OCI-LY7 (cell line): ENCODE measurements at places on chromosomes 5 and 9. TPM values are rescaled to one million over a fixed set of nuclear protein-coding genes. Genes with fewer than 3 reads are reported as not detected.

DNA sequence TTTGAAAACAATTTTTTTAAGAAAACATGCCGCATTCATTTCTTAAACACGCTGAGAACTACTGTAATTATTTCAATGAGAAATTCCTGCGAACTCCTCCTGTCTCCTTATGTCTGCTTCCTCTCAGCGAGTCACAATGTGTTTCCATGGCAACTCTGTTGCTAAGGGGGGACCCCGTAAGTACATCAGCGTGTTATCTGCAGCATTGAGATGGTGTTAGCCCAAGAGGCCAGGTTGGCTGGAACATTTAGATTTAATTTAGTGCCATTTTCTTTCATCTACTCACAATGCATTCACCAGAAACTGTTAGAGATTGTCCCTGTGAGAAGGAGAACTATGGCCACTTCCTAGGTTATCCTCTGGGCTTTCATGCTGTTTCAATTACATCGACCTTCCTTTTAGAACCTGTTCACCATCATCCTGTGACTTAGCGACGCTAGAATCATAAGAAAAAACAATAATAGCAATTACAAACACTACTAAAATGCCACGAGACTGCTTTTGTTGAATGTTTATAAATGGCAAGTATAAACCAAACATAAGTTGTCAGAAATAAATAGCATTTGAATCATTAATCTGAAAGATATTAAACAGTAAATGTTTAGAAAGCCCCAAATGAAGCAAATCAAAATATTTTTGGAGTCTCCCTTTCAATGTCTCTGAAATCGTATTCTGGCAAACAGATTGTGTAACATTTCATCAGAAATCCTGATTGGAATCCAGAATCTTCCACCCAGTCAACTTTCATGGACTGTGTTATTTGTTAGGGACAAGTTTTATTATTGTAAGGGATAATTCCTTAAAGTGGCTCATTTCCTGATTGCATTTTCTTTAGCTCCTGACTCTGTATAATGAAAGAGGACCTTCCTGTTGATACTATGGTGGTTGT is 39.7 kb upstream of the SHC3 start:
- DNase-seq, result no peak

- DNase-seq, result no peak
Measured at GRCh38 chr5:36442796-36443195, 141.1 kb upstream of the RANBP3L start.

GRCh38 chr5:179176571-179177230 is 116.5 kb downstream of the ZNF354C start:
- no peak for DNase-seq

GRCh38 chr9:27467486-27467885 is 56.6 kb upstream of the IFNK start:
- DNase-seq, result no peak

DNA sequence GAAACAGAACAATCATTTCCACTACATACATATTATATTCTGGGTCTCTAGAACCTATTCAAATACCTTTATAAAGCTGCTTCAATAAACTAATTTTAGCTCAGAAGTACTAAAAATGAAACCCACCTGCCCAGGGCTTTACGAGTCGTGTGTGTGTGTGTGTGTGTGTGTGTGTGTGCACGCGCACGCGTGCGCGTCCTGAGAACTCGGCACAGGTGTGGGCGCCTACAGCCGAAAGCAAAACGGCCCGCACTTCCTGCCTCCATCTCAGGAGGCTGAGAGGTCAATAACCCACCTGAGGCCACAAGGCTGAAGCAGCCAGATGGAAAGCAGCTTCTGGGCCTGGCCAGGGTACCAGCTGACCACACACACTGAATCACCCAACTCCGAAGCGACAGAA is 3.0 kb downstream of the CLPTM1L start:
- DNase-seq, result peak; percentile 91

DNA sequence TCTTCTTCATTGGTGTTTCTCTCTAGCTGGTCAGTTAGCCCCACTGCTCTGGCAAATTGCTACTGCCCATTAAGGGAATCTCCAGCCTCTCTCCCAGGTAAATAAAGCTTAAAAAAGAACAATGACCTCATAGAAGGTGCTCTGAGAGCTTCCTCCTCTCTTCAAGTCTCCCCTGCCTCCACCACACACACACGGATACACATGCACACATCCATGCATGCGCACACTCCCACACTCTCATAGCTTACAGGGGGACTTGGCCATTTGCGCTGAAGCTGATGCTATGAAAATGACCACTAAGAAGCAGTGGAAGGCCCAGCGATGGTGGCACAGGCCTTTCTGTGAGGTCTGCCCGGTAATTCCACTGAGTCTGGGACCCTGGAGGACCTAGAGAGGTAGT is 250.9 kb downstream of the AOPEP start:
- no peak for DNase-seq

GRCh38 chr9:116685166-116685565 is 1.9 kb upstream of the TRIM32 start:
- DNase-seq, result no peak

GRCh38 chr5:180070756-180071530 is 616 bp downstream of the RNF130 start:
- no peak for DNase-seq

Gene OTULIN
- 45.6 and 46.3 TPM in 2 replicates for total RNA-seq

DNA sequence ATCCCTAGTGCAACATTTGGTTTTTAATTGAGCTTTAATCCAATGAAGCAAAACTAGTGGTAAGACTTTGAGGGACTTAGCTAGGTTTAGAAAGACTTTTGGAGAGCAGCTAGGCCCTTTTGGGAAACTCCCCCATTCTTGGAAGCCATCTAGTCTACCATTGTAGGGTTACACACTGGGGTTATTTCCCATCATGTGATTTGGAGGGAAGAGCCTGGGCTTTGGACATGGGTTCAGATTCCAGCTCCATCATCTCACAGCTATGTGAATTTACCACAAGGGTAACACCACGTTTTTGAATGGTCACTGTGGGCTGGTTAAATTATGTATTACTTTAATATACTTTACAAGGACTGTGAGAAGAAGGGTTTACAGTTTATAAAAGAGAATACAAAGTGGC is 18.3 kb upstream of the TNFSF15 start:
- no peak for DNase-seq

DNA sequence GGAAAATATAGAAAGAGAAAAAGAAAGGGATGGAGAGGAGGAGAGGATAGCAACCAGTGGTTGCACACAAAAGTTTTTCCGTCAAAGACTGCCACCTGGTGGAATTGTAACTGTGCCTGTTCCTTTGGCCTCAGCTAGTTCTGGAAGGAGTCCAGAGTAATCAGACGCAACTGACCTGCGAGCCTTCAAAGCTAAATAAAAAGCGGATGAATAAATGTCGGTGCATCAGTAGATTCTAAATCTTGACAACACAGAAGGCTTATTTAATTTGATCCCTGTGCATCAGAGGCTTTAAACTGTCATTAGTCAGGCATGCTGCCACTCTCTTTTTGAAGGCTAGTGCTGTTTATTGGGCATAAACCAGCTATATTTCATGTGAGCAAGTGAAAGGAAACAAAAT is 132.9 kb upstream of the ACO1 start:
- peak; percentile 42 for DNase-seq

DNA sequence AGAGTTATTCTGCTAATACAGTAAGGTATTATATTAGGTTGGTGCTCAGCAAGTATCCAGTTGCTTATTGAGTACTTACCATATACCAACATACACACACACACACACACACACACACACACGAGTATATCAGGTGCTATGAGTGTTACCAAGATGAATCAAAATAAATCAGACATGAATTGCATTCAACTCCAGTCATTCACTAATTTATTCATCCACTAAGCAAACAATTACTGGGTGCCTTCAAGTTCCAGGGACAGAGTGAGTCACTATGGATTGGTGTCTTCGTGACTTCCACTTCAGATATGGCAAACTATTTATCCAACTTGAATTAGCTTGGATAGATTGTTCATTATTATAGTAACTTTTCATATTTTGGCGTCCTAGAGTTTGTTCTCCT is 140.7 kb upstream of the SLC44A1 start:
- DNase-seq, result no peak

GRCh38 chr9:113403646-113404045 is 2.6 kb upstream of the ALAD start:
- no peak for DNase-seq

DNA sequence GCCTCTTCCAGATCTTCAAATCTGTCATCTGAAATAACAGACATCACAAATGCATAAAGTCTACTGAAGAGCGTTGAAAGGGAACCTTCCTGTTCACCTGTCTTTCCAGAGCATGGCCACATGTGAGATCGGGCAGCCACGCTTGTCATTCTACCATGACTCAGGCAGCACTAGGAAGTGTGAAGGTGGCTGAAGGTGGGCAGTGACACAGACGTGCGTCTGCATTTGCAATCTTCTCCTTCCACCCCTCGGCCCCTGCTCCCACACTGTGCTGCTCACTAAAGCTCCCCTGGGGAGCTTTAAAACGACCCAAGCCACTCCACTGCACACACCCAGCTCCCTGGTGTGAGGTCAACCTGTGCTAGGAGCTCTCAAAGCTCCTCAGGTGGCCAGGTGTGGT is 2.5 kb downstream of the ENTR1 start:
- no peak for DNase-seq

DNA sequence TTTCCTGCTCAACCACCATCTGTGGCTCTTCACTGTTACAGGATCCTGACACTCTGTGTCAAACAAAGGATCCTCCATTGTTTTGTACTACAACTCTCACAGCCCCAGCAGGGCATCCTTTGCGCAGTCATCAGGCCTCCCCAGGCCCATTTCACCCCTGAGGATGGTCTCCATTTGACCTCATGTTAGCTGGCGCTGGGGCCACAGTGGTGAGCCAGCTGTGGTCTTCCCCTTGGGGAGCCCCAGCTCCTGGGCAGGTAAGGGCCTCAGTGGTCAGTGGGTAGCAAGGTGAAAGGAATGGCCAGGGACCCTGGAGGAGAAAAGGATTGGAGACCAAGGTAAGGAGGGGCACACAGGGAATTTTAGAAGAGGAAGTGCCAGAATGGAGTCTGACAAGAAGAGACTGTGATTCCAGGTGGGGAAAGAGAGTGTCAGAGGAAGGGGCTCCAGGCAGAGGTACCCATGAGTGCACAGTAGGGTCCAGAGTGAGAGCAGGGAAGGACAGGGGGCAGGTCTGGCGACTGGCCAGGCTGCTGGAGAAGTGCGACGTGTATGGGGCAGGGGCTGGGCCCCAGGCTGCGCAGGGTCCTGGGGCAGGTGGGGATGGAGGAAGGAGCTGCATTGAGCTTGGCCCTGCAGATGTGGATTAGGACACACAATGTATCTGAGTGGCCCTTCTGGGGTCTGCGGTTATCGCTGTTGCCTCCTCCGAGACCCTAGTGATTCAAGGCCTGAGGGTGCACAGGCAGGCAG is 109.9 kb downstream of the PHF2 start:
- DNase-seq, result no peak

Gene PBX3
- 40.8 and 49.2 TPM in 2 replicates for total RNA-seq

GRCh38 chr5:92962752-92963151 is 618.3 kb downstream of the NR2F1-AS1 start:
- DNase-seq, result no peak

- DNase-seq, result peak; percentile 25
Measured at GRCh38 chr9:103789686-103790085, 304.4 kb upstream of the SMC2 start.

Gene TXNDC8
- not detected in 2 replicates for total RNA-seq

DNA sequence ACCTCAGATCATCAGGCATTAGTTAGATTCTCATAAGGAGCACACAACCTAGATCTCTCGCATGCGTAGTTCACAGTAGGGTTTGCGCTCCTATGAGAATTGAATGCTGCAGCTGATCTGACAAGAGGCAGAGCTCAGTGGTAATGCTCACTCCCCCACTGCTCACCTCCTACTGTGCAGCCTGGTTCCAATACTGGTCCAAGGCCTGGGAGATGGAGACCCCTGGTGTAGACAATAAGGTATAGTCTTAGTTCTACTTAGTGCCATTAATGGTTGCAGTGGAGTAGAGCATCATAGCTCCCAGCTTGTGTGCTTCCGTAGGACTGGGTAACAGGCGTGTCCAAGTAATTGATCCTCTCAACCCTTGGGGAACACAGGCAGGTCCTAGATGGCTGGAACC is 70.4 kb upstream of the ANKRD55 start:
- DNase-seq, result peak; percentile 6

Gene CYLC2
- not detected in 2 replicates for total RNA-seq

DNA sequence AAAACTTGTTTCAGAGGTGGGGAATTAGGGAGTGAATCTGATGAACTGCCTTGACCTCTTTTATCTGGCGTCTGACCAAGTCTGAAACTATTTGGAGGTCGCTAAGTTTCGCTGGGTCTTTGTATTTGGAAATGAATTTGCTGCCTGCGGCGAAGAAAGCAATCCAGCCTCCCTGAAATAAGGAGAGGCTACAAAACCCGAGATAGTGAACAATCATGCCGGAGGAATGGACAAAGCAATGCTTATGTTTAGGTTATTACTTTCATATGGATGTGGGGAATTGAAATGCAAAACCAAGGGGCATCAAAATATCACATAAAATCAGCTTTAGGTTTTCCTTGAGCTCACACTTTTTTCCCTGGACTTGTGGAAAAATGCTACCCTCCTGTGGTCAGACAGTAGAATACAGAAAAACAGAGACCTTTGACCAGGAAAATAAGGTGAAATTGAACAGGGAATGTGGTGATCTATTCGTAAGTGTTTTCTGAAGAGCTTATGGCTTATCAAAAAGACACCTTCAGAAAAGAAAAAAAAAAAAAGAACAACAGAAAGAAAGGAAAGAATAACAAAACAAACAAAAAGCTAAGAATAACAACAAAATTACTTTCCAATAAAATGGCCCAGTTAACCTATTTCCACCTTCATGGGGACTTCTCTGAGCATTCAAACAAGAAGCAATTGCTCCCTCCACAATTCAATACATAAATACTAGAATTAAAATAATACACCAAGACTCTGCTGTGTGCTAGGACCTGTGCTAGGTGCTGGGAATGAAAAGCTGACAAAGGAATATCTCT is 68.6 kb upstream of the DPYSL3 start:
- peak; percentile 19 for DNase-seq

GRCh38 chr5:149552553-149553160 is 1.4 kb upstream of the CSNK1A1 start:
- DNase-seq, result no peak

Gene ANGPTL2
- not detected in 2 replicates for total RNA-seq

- no peak for DNase-seq
Measured at GRCh38 chr9:132020272-132020671, 59.4 kb downstream of the MED27 start.

DNA sequence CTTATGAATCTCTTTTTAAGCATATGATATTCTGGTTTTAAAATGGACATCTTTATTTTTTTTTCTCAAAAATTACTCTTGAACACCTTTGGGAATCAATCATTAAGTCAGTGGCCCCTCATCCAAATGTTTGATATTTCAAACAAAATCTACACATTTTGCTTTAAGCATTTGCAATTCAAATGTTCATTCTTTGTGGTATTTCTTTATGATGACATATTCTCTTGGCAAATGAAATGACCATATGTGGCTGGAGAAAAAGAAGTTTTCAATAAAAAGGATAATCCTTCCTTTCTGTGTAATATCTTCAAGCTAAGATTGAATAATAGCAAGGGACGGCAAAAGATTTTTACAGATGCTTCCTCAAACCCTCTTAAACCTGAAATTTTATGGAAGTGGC is 420.8 kb downstream of the MTRR start:
- DNase-seq, result no peak

Gene BAAT
- total RNA-seq, result not detected in 2 replicates

GRCh38 chr9:127731938-127732337 is 3.2 kb downstream of the TOR2A start:
- no peak for DNase-seq
